ENCODE measurements at places on chromosomes 5 and 9.

- DNase-seq: no peak
Measured at GRCh38 chr5:71456362-71456743, 902 bp downstream of the BDP1 start.

DNA sequence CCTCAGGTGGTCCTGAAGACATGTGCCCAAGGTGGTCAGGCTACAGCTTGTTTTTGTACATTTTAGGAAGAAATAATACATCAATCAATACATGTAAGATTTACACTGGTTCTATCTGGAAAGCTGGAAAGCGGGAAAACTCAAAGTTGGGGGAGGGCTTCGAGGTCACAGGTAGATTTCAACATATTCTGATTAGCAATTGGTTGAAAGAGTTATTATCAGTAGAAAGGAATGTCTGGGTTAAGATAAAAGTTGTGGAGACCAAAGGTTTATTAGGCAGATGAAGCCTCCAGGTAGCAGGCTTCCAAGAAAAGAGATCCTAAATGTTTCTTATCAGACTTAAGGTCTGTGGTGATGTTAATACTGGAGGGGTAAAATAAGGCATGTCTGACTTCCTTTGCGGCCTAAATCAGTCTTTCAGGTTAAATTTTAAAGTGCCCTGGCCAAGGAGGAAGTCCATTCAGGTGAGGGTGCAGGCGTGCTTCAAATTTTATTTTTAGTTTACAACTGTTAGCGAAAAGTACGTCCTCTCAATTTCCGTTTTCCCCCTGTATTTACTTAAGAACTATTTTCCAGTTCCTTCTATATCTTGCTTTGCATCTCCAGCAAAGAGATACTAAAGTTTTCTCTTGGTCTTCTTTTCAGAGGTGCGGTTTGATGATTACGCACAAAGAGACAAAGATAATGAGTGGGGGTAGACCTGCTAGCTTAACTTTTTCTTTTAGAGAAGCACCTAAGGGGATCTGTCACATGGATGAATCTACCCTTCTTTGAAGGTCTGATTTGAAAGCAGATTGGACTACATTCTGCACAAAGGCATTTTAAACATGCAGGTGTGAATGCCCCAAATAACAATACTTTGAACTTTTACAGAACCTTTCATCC, 578.6 kb downstream of the RAB3C start:
- no peak for DNase-seq

GRCh38 chr5:120463991-120464626, at the start of gene PRR16:
Gene PRR16 (plus strand): TSS chr5:120464300.
- peak; percentile 69 for DNase-seq

GRCh38 chr5:123147128-123147715, 58.2 kb downstream of the PRDM6 start:
- DNase-seq: no peak

GRCh38 chr9:124040935-124041816, 29.6 kb downstream of the LHX2 start:
- peak; percentile 79 for DNase-seq

DNA sequence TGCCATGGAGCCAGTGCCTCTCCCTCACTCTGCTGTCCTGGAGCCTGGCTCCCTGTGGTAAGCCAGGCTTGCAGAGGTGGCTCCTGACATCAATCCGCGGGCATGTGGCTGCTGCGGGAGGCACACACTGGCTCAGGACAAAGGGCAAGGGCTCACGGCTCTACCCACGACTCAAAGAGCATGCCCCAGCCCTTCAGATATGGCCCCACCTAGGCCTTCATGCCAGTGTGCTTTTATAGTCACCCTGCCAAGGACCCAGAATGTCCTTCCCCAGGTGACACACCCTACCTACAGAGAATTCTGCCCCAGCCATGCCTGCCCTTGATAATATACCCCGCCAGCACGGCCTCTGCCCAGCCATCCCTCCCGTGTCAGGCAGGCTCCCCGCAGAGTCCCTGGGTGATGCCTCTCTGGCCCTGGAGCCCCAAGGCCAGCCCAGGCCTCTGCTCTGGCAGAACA, 1.6 kb downstream of the MGAT4B start:
- DNase-seq: no peak

DNA sequence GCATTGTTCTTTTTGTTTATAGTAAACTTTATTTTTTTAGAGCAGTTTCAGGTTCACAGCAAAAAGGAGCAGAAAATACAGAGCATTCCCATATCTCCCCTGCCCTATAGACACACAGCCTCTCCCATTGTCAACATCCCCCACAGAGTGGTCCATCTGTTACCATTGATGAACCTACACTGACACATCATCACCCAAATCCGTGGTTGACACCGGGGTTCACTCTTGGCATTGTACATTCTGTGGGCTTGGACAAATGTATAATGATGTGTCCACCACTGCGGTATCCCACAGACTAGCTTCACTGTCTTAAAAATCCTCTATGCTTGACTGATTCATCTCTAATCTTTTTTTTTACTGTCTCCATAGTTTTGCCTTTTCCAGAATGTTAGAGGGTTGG, 120.7 kb upstream of the SPATA31C2 start:
- no peak for DNase-seq

DNA sequence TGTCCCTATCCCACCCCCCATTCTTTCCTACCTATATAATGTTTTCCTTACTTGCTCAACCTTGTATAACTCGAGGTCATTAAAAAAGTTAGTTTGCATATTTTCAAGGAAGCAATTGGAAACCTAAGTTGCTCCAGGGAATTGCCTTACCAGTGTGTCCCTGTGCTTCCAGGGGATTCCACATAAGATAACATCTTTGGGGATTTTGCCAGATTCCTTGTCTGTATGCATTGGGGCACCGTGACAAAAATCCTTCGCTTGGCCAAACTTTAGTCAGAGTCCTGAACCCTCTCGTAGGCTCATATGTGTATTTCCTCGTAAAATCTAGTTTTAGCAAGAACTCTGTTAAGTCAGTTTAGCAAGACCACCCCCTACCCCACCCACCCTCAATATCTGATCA, 14.7 kb upstream of the OSMR start:
- DNase-seq: no peak

DNA sequence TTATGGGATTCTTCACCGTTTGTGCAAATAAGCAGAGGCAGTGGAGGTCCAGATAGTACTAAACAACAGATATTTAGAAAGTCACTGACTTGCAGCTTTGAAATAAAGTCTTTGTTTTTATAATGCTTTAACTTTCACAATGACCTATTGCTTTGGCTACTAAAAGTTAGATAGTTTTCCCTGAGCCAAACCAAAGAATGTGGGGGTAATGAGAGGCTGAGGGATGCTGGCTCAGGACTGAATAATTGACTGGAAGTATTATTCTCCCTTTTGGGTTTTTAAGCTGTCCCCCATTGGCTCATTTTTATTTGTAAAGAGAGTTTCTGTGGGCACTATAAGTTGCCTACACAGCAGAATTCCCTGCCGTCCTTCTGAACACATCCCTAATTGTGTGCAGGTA, 99.2 kb upstream of the ACTBL2 start:
- no peak for DNase-seq

- no peak for DNase-seq
Measured at GRCh38 chr5:123690821-123691220, 178.8 kb downstream of the CSNK1G3 start.

DNA sequence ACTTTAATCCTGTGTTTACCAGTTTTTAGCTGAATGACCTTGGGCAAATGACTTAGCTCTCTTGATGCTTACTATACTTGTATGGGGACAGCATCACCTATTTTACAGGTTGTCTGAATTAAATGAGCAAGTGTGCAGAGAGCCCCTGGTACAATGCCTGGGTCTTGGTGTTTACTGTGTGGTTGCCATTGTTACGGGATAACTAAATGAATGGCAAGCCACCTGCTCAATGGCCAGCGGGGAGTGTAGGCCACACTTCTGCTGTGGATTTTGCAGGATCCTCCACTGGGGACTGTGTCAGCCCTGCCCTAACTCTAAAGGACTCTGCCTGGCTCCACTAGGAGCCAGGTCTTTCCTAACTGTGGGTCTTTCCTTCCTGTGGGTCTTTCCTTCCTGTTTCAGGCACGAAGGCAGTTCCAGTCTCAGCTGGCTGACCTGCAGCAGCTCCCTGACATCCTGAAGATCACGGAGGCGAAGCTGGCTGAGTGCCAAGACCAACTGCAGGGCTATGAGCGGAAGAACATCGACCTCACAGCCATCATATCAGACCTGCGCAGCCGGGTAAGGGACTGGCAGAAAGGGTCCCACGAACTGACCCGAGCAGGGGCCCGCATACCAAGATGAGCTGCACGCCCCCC, 10.3 kb upstream of the GLE1 start:
- no peak for DNase-seq

DNA sequence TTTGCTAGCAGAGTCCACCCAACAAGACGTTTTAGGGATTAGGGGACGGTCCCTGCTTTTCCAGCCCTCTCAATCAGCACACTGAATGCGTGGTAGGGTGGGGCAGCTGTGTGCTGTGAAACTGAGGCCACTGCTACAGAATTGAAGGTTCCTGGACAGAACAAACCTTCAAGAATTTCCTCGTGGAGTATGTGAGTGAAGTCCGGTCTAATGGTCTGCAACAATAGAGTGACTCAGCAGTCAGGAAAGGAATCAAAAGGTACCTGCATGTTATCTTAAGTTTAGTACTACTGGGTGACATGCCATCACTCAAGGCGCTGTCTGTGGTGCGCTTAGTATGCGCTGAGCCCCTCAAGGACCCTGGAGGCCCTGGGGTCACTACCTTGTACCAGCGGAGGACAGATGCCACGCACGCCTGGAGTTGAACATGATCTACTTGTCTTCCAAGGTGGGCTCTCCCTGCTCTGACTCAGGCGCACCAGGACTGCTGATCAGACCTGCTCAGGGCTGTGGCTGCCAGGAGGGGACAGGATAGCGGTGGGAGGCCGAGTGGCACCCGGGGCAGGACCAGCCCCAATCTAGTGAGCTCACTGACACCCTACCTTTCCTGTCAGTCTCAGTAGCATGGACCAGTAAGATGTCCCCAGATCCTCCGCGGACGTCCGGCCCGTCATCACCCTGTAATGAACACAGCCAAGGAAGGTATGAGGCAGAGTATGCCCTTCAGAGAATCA, 50.5 kb downstream of the PRRT1B start:
- no peak for DNase-seq

- no peak for DNase-seq
Measured at GRCh38 chr5:11655681-11656080, 248.6 kb downstream of the CTNND2 start.

GRCh38 chr9:3004572-3004971, 160.7 kb upstream of the PUM3 start:
- no peak for DNase-seq

- peak; percentile 63 for DNase-seq
Measured at GRCh38 chr5:78699552-78700153, 51.1 kb upstream of the LHFPL2 start.

GRCh38 chr9:125493384-125493783, 213.6 kb downstream of the MAPKAP1 start:
- DNase-seq: no peak

DNA sequence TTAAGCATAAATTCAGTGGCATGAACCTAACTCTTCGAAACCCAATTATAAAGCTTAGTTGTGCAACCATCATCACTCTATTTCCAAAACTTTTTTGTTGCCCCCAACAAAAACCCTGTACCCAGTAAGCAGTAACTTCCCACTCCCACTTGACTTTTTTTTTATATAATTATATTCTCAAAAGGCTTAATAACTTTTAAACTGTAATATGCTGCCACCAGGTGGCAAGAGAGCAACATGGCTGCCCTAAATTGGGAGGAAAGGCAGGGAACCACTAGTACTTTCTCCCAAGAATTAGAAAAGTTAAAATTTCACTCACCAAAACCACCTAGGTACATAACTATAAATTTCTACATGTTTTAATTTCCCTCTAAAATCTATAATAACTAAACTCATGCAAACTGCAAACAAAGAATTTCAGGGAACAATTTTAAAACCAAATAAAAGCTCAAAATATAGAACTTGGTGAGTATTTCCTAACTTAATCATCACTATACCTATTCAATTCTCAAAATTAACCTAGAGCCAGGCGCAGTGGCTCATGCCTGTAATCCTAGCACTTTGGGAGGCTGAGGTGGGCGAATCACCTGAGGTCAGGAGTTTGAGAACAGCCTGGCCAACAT, 50.2 kb upstream of the RNF38 start:
- no peak for DNase-seq

GRCh38 chr9:85228111-85228855, 513.5 kb downstream of the AGTPBP1 start:
- DNase-seq: no peak

- DNase-seq: no peak
Measured at GRCh38 chr5:131766689-131767088, 30.1 kb downstream of the FNIP1 start.

DNA sequence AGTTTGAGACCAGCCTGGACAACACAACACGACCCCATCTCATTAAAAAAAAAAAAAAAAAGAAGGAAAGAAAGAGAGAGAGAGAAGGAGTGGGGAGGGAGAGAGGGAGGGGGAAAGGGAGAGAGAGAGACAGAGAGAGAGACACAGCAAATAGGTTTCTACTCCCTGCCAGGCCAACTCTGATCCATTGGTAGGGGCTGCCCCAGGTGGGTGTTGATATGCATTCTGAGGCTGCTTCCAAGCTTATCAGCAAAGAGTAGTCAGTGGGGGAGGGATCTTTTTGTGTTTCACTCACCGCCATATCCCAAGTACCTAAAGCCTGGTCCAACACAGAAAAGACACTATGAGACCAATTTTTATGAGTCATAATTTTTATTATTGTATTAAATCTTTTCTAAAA, 57.0 kb upstream of the SAP30L start:
- no peak for DNase-seq

GRCh38 chr5:43753069-43753468, 150.1 kb downstream of the NNT start:
- DNase-seq: no peak

DNA sequence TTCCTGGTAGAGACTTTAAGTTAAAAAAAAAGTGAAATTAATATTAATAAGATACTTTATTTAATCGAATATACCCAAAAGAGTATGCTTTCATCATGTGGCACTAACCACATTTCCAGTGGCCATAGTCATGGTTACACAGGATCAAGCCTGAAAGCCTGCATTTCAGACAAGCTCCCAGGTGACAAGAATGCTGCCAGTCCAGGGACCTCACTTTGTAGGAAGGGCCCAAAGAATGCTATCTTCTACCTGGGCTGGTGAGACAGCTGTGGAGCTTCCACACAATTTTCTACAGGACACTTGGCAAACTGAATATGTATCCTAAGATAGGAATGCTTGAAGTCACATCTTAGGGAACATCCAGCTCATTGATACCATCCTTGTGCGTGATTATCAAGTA, 203.8 kb downstream of the AUH start:
- no peak for DNase-seq

- DNase-seq: no peak
Measured at GRCh38 chr5:126683912-126684311, 83.2 kb downstream of the PHAX start.

DNA sequence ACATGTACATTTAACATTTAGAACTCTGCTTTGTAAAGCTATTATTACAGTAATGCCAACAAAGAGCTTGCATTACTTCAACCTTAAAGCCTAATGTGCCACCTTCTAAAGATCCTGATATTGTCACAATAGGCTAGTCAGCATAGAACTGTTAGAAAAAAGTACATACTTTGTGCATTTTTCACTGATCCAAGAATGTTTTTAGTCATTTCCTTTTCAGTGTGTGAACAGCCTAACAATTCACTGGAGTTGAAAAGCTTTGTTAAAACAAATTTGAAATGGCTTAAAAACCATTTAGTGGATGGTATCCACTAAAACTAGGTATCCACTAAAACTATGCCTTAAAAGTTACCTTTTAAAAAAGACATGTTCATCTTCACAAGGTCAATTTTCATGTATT, 4.5 kb downstream of the RPS6 start:
- no peak for DNase-seq

GRCh38 chr9:94014066-94014654, 59.0 kb upstream of the BARX1 start:
- no peak for DNase-seq

GRCh38 chr5:167489202-167489601, 802.2 kb upstream of the WWC1 start:
- DNase-seq: no peak

Data from ELF-1 (cell line).